ENCODE measurements at places on chromosomes 1 and 21.
A peak's percentile ranks its signal among the peaks of the same experiment; 100 is the strongest.

DNA sequence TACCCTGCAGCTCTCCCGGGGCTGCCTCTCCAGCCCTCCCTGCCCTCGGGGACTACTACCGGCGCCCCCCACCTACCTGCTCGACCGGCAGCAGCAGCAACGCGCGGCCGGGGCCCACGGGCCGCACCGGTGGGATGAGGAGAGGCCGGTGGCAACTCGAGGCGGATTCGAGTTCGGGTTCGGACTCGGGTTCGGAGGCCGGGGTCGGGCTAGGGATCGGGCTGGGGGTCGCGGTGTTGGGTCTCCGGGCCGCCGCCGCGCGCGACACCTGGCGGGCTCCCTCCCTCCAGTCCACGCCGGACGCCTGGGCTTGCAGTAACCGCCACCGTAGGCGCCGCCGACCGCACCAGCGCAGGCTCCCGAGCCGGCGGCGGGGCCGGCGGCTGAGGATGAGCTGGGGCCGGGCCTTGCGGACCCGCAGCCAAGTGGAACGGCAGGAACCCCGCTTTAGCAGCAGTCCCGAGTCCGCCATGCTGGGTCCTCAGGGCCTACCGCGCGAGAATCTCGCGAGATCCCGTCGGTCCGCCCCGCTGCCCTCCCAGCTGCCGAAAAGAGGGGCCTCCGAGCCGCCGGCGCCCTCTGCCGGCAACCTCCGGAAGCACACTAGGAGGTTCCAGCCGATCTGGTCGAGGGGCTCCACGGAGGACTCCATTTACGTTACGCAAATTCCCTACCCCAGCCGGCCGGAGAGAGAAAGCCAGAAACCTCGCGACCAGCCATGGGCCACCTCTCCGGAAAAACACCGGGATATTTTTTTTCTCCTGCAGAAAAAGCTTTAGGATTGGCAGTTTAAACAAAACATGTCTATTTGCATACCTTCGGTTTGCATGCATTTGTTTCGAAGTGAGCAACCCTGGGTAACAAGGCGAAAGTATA lies at the start of gene NOL9:
Gene NOL9 (minus strand): TSS at position 483 of the 876 bp plus-strand sequence. CDS start 11 bp downstream, at position 472.
- peak; percentile 94 for DNase-seq

DNA sequence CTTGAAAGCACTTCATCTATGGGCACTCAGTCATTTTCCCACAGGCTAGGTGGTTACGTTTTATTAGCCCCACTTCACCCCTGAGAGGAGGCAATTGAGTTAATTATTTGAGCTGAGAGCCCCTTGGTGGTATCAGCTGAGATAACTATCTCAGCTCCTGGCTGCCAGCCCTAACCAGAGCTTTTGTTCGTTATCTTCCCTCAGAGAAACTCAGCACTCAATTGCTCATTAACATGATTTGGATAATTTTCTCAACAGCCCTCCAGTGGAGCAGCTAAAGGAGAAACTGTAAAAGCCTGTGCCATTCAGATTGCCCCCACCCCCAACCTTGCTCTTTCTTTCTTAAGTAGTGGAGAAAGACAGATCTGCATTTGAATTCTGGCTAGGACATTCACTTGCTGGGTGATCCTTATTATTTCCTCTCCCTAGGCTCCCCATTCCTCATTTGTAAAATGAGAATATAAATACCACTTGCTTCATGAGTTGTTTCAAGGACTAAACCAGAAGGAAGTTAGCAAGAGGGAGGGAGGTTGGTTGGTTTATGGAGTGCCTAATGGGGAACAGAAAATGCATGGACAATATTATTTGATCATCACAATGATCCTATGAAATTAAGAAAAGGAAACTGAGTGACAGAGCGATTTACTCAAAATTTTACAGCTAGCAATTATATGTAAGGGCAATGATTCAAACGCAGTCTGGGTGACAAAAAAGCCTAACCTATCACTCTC lies 218.7 kb upstream of the FGGY start:
- DNase-seq: no peak

GRCh38 chr1:25443030-25443699 lies 12.5 kb downstream of the MACO1 start:
- DNase-seq: no peak

GRCh38 chr1:31335007-31335406 lies 37.9 kb downstream of the FABP3 start:
- DNase-seq: no peak

DNA sequence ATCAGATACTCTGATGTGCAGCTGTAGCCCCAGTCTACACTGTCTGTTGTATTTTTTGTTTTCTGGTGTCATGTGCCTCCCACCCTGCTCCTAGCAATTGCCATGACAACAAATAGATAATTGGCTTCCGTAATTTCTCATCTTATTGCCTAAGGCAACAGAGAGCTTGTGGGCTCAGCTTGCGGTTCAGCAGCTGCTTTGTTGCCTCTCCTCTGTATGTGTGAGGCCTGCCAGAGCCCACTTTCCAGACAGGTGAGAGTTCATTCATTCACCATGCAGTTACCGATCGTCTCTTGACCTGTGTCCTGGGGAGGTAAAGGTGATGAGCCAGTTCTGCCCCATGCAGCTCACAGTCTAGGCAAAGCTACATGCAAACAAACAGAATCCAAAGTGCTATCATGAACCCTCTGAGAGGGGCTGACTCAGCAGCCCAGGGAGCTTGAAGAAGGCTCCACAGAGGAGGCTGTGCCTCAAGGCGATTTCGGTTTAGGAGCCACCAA lies 11.9 kb downstream of the LGALS8 start:
- DNase-seq: no peak

DNA sequence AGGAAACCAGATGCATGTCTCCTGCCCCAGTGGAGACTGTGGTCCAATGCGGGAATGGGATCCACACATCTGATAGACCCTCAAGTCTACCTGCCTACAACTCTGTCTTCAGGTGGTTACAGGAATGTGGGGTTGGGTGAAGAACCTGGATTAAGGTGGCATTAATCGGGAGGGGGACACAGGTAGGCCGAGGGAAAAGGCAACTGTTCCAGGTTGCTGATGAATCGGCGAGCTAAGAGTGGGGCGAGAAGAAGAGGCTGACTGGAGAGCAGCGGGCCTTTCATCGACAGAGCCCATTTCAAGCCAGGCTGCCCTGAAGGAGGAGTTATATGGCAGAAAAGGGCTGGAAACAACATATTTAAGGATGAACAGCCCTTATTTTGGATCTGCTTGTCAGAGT lies 836 bp downstream of the CD2 start:
- no peak for DNase-seq

DNA sequence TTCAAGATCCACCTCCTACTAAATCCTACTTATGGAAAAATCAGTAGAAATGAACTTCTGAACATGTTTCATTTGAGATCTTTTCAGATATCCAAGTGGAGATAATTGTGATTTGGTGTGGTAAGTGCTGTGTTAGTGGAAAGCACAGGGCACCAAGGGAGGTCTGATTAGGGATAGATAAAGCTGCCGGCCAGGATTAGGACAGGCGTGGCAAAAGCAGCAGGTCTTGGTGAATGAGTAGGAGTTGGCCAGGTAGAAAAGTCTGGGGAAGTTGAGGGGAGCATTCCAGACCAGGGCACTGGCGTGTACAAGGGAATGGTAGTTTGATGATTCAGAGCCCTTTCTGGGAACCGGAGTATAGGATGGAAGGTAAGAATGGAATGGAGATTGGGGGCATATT lies 47.8 kb downstream of the AZIN2 start:
- no peak for DNase-seq

GRCh38 chr1:155809088-155809487 lies 47.9 kb downstream of the GON4L start:
- no peak for DNase-seq

GRCh38 chr1:54465351-54465811 lies 59.2 kb upstream of the SSBP3 start:
- DNase-seq: no peak

Measured in activated CD4-positive, alpha-beta T cell treated with anti-CD3 and anti-CD28 coated beads, Interleukin-2, amount 50 U/mL, for 1 hour (primary cell).